ENCODE measurements at places on chromosomes 11 and 22.
A peak's percentile ranks its signal among the peaks of the same experiment; 100 is the strongest.

- peaks cover 9% of the 10 kb centered on the region for H3K4me1 ChIP-seq
- H3K4me3 ChIP-seq, result no peak overlapping the region
- no peaks in the 10 kb centered on the region for H3K27me3 ChIP-seq
- no peaks in the 10 kb centered on the region for H3K36me3 ChIP-seq
Measured at GRCh38 chr22:27624705-27625104, 176.9 kb downstream of the MN1 start.

GRCh38 chr22:17472932-17473331 is 90.4 kb upstream of the SLC25A18 start:
- H3K27ac ChIP-seq, result peak overlapping the region; percentile 93
- DNase-seq, result peak; percentile 86
- no peaks in the 10 kb centered on the region for H3K27me3 ChIP-seq
- H3K4me3 ChIP-seq, result peak overlapping the region; percentile 23
- H3K36me3 ChIP-seq, result peaks cover 3% of the 10 kb centered on the region

DNA sequence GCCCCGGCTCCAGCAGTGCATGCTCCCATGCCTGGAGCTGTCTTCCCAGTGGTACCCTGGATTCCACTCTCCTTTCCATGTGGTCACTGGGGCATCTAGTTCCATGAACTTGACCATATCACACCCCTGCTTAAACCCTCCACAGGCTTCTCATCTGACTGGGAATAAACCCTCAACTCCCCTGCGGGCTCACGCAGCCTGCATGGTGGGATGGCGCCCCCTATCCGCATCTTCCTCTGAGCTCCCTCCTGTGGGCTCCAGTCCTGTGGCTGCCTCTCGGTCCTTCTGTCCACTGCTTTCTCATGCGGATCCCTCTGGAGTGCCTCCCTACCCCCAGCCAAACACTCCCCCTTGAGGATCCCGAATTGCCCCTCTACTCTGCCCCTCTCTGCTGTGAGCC is 41.4 kb upstream of the TTLL12 start:
- no peak overlapping the region for H3K27ac ChIP-seq
- DNase-seq, result peak; percentile 57
- H3K4me1 ChIP-seq, result peaks cover 13% of the 10 kb centered on the region
- H3K27me3 ChIP-seq, result peaks cover 14% of the 10 kb centered on the region

GRCh38 chr11:22407921-22408320 is 69.7 kb downstream of the SLC17A6 start:
- H3K36me3 ChIP-seq, result no peaks in the 10 kb centered on the region
- peak overlapping the region; percentile 66 for H3K27ac ChIP-seq
- peak; percentile 71 for DNase-seq
- peaks cover 21% of the 10 kb centered on the region for H3K4me1 ChIP-seq
- H3K27me3 ChIP-seq, result no peaks in the 10 kb centered on the region
- no peak overlapping the region for H3K4me3 ChIP-seq
